ENCODE measurements at places on chromosomes 5 and 9.

GRCh38 chr5:90547072-90547536 is 11.5 kb upstream of the ADGRV1 start:
- DNase-seq: no peak

GRCh38 chr5:142627383-142628217 is 58.3 kb downstream of the FGF1 start:
- DNase-seq: no peak

DNA sequence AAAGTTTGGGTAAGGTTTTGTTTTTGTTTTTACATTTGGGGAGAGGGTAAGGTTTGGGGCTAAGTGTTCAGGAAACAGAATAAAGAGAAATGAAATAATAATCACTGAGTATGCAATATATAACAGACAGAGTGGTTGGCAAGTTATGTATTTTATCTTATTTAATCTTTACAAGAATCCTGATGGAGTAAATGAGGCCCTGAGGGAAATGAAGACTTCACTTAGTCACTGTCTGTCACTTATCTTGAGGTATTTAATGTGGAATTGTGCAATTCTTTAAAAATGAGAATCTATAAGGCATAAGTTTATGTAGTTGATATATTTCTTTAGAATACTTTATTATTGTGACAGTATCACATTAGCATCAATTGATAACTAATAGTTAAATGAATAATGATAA is 48.1 kb downstream of the TEK start:
- no peak for DNase-seq

DNA sequence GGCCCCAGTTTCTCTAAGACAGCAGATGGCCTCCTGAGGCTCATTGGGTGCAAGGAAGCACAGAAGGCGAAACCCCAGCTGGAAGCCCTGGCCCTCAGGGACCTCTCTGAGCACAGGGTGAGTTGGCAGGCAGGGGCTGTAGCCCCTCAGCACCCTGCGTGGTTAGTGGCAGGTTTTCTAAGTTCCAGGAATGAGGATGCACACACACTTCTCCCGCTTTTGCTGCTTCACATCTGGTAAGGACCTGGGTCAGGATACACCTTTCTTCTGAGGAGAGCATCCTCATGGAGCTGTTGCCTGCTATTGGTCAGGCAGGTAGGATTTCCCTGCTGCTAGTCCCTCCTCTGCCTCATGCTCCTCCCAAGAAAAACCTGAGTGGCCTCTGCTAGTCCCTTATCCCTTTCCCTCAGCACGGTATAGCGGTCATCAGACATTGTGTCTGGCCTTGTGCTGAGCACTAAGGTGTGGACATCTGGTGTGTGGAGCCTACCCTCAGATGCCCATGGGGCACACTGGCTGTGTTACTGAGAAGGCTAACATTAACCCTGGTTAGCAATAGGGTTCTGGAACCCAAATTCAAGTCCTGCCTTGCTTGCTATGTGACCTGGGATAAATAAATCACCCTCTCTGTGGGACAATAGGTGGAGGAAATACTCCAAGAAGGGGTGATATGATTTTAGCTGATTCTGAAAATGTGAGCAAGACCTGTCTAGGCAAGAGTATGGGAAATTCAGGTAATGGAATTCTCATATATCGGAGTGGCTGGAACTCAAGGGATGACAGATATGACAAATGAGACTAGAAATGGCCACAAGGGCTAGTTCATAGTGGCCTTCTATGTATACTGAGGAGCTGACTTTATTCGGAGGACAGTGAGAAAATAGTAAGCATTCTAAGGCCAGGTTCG is 1.6 kb downstream of the SLC22A4 start:
- DNase-seq: no peak

GRCh38 chr5:92332039-92332438 is 948.9 kb upstream of the ARRDC3 start:
- DNase-seq: no peak

DNA sequence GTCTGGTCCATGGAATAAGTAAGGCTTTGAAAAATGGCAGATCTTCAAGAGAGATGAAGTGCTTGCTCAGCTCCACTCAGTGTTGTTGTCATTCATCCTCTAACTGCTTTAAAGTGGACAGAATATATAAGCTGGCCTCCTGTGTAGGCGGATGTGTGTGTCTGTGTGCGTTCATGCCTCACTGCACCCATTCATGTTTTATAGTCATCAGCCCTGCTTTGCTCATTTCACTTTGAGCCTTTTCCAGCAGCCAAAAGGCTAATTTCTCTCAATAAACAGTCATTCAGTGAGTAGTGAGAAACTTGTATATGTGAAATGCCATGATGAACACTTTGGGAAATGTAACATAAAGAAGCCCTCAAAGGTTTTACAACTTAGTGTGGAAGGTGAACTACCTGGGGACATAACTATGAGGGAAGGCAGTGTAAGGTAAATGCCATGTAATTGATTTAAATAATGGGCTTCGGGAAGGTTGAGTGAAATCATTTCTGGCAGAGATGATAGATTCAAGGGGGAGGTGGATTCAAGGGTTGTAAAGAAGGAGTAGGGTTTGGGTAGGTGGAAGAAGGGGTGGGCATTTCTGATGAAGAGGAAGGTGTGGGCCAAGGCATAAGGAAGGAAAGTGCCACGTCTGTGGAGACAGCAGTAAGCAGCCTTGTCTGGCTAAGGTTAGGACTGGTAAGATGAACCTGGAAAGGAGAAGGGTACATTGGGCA is 15.7 kb downstream of the TTC23L start:
- DNase-seq: no peak

DNA sequence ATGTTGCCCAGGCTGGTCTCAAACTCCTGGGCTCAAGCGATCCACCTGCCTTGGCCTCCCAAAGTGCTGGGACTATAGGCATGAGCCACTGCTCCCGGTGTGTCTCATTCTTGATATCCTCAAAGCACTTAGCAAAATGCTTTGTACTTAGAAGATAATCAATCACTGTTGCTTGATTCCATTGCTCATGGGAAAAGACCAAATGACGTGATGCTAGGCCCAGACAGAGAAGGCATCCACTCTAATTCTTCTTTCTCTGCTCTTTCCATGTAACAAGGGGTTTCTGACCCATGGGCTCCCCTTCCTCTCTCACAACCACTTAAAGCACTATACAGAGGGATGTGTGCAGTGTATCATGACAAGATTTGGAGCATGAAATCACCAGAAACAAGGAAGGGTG is 83.0 kb downstream of the APBA1 start:
- DNase-seq: no peak
